ENCODE measurements at places on chromosomes 3 and 15. TPM values are rescaled to one million over a fixed set of nuclear protein-coding genes. Genes with fewer than 3 reads are reported as not detected.

DNA sequence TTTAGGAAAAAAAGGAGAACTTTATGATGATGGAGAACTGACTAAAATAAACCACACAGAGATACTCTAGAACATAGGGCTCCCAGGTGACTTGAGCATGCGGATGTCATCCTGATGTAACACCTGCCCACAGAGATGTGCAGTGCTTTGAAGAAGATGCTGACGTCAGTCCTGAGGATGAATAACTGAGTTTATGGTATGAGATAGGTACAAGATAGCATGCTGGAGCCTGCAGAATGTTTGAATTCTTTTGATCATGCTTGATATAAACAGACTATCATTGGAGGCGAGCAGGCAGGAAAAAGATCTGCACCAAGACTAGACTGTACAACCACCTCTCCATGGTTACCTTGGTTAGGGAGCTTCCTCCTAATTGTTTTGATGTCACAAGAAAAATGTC, 12.4 kb downstream of the CCR4 start:
- H3K4me3 ChIP-seq = no peak overlapping the region
- H3K4me1 ChIP-seq = peaks cover 46% of the 10 kb centered on the region
- DNase-seq = peak; percentile 26

DNA sequence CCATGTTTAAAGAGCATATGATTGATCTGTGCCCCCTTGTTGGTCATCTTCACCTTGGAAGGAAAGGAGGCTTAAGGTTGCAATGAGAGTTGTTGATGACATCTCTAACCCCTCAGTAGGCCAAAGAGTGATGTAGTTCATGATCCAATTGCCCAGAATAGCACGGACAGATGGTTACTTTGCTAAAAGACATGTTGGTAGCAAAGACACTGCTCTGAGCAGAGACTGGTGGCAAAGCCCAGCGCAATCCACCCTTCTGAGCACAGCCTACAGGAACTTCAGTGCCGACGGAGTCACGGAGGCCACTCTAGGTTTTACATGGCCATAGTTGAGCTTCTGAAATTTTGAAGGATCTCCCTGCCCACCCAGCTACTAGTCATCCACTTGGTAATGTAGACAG, 21.8 kb downstream of the FBXO45 start:
- H3K4me1 ChIP-seq = no peaks in the 10 kb centered on the region
- peaks cover 12% of the 10 kb centered on the region for H3K36me3 ChIP-seq
- H3K27me3 ChIP-seq = no peaks in the 10 kb centered on the region
- no peak overlapping the region for H3K27ac ChIP-seq

DNA sequence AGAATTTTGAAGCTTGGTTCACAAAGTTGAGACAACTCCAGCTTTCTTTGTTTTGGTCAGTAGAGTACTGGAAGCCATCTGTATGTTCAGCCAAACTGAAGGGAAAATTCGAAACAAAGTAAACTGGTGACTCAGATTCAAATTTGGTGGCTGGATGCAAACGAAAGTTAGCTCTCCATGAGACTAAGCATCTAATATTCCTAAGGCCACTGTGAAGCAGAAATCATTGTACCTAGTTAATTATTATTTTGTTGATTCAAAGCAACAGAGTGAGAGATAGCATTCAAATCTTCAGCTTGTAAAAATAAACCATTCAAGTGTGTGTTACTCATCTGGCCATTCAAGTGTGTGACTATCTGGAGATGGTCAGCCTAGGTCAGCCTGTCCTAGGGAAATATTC, 42.1 kb downstream of the NR2F2 start:
- H3K27me3 ChIP-seq = peaks cover 29% of the 10 kb centered on the region
- H3K4me1 ChIP-seq = no peaks in the 10 kb centered on the region
- H3K36me3 ChIP-seq = no peaks in the 10 kb centered on the region

- H3K36me3 ChIP-seq = no peaks in the 10 kb centered on the region
- H3K4me1 ChIP-seq = peaks cover 6% of the 10 kb centered on the region
- H3K4me3 ChIP-seq = no peak overlapping the region
Measured at GRCh38 chr15:48647962-48648361, 2.5 kb upstream of the FBN1 start.

- no peak overlapping the region for H3K4me3 ChIP-seq
- H3K27ac ChIP-seq = no peak overlapping the region
- H3K4me1 ChIP-seq = no peaks in the 10 kb centered on the region
- H3K27me3 ChIP-seq = peaks cover 23% of the 10 kb centered on the region
- no peak for DNase-seq
Measured at GRCh38 chr3:126267169-126267975, 87.0 kb upstream of the ALDH1L1 start.

DNA sequence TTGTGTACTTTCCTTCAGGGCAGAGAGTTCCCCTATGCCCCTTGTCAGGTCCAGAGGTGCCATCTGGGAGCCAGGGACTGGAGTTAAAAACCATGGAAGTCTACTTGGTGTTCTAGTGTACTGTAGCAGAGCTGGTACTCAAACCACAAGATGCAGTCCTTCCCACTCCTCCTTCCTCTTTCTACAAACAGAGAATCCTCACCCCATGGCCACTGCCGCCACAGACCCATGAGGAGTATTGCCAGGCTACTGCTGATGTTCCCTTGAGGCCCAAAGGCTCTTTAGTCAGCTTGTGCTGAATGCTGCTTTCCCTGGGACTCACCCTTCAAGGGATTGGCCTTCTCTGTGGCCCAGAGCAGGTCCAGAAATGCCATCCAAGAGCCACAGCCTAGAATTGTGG, 229.2 kb upstream of the ZPLD1 start:
- no peak overlapping the region for H3K4me3 ChIP-seq
- no peak overlapping the region for H3K27ac ChIP-seq
- no peaks in the 10 kb centered on the region for H3K4me1 ChIP-seq
- H3K27me3 ChIP-seq = no peaks in the 10 kb centered on the region
- H3K36me3 ChIP-seq = peaks cover 4% of the 10 kb centered on the region

DNA sequence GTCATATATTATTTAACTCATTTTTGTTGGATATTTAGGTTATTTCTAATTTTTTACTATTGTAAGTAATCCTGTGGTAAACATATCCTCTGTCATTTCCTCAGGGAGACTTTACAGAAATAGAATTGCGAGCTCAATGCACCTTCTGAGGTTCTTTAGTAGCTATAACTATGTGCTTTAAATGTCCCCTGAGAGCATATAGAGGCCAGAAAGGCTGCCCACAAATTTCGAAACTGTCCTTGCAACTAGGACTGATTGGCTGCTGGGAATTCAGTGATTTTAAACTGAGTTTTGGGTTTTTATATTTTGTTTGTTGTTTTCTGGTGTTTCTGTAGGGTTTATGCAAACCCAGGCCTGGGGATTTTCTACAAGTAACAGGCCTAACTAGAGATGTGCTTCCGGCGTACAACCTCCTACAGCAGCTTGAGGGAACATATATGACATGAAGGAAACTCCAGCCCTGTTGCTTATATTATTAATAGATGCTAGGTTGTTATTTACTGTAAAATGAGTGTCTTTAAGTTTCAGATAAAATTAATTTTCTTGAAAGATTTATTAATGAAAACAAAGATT, 29.1 kb upstream of the P4HTM start:
- H3K36me3 ChIP-seq = peaks cover 28% of the 10 kb centered on the region
- no peaks in the 10 kb centered on the region for H3K27me3 ChIP-seq
- no peak overlapping the region for H3K27ac ChIP-seq
- H3K4me3 ChIP-seq = no peak overlapping the region
- peaks cover 2% of the 10 kb centered on the region for H3K4me1 ChIP-seq

DNA sequence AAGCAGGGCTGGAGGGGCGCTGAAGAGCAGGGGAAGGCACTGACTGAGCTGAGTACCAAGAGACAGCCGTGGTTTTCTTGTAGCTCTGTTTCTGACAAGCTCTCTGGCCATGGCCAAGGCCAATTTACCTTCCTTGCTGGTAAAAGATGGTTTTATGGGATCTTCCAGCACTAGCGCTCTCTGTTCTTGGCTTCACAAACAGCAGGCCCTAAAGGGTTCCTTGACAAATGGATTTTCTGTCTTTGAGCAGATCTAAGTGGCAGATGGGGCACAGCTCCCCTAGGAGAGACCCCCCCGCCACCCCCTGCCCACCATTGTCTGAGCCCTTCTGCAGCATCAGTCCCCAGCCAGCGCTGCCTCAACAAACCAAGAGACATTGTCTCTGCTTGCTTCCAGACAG, 66.6 kb downstream of the GAP43 start:
- DNase-seq = no peak
- no peaks in the 10 kb centered on the region for H3K36me3 ChIP-seq
- no peak overlapping the region for H3K27ac ChIP-seq
- peaks cover 7% of the 10 kb centered on the region for H3K27me3 ChIP-seq
- H3K4me1 ChIP-seq = no peaks in the 10 kb centered on the region

DNA sequence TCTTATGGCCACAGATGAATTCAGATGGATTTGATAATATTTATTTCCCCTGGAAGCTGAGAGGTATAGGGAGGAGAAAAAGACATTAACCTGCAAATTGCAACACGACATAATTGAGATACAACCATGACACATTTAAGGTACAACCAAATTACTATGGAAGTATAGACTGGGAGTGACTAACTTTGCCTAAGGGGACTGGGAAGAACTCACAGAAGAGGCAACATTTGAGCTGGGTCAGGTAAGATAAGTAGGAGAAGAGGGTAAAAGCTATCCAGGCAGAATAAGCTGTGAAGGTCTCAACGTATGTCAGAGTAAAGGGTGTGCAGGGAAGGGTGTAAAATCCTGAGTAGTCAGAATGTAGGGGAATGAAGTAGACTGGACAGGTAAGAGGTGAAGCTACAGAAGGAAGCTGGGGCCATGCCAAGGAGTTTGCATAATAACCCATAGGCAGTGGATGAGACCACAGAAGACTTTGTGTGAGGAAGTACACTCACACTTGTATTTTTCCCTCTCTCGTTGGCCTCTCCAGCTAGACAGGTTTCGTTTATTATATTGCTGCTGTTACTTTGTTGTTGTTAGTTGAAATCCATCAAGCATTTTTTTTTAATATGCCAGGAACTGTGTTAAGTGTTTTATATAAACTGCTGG, 28.0 kb upstream of the PTX3 start:
- no peak overlapping the region for H3K27ac ChIP-seq
- H3K36me3 ChIP-seq = no peaks in the 10 kb centered on the region
- H3K27me3 ChIP-seq = peaks cover 2% of the 10 kb centered on the region
- H3K4me1 ChIP-seq = no peaks in the 10 kb centered on the region
- H3K4me3 ChIP-seq = no peak overlapping the region

GRCh38 chr3:23461069-23461468, 257.9 kb downstream of the UBE2E2 start:
- no peak overlapping the region for H3K27ac ChIP-seq
- peaks cover 9% of the 10 kb centered on the region for H3K4me1 ChIP-seq
- no peak overlapping the region for H3K4me3 ChIP-seq
- H3K36me3 ChIP-seq = no peaks in the 10 kb centered on the region

GRCh38 chr3:46953234-46954010, 23.1 kb downstream of the CCDC12 start:
- peak overlapping the region; percentile 73 for H3K27ac ChIP-seq
- no peaks in the 10 kb centered on the region for H3K27me3 ChIP-seq
- no peak for DNase-seq
- peaks cover 83% of the 10 kb centered on the region for H3K4me1 ChIP-seq

GRCh38 chr3:150511122-150511821, 35.0 kb downstream of the SERP1 start:
- H3K27ac ChIP-seq = no peak overlapping the region
- H3K36me3 ChIP-seq = no peaks in the 10 kb centered on the region
- no peak for DNase-seq
- no peaks in the 10 kb centered on the region for H3K4me1 ChIP-seq
- H3K27me3 ChIP-seq = peaks cover 35% of the 10 kb centered on the region
- no peak overlapping the region for H3K4me3 ChIP-seq

- H3K4me3 ChIP-seq = no peak overlapping the region
- no peaks in the 10 kb centered on the region for H3K4me1 ChIP-seq
- H3K27me3 ChIP-seq = no peaks in the 10 kb centered on the region
- no peak overlapping the region for H3K27ac ChIP-seq
- DNase-seq = no peak
- H3K36me3 ChIP-seq = no peaks in the 10 kb centered on the region
Measured at GRCh38 chr3:189824629-189825312, 193.6 kb downstream of the TP63 start.

DNA sequence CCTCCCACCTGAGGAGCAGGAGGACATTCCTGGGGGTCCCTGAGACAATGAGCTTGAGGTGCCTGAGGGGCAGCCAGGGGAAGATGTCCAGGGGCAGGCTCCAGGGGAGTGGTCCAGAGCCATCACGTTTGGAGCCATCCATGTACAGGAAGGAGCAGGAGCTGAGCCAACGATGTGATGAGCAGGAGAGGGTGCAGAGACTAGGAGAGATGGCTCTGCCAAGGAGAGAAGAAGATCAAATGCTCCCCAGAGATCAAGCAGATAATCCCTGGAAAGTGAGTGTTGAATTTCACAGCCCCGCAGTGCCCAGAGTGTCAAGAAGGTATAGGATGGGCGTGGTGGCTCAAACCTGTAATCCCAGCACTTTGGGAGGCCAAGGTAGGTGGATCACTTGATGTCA, 97.8 kb upstream of the HERC1 start:
- H3K27me3 ChIP-seq = no peaks in the 10 kb centered on the region
- no peak for DNase-seq
- H3K36me3 ChIP-seq = no peaks in the 10 kb centered on the region
- no peak overlapping the region for H3K4me3 ChIP-seq
- no peaks in the 10 kb centered on the region for H3K4me1 ChIP-seq

DNA sequence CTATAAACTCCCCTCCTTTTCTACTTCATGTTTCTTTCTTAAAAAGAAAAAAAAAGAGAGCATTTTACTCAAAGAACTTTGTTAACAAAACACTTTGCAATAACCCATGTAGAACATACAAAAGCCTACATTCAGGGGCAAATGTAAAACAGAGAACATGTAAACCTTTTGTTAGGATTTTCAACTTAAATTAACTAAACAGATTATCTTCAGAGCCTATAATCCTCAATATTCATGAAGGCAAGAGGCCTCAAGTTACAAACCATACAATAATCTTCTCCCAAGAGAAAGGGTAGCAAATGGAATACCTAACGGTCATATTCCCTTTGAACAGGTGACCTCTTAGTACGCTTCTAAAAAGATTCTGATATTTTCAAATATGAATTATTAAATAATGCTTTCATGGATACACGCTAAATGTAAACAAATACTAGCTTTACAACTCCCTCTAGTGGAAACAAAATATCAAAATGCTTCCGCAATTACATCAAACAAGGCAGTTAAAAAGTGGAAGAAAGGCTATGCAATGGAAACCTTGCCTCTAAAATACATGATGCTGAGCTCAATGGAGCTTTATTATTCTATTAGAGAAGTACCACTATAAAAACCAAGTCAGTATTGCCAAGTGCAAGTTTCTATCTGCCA, 9.9 kb downstream of the CEP152 start:
- no peaks in the 10 kb centered on the region for H3K27me3 ChIP-seq
- no peak overlapping the region for H3K27ac ChIP-seq
- no peak for DNase-seq
- no peak overlapping the region for H3K4me3 ChIP-seq

- H3K27ac ChIP-seq = no peak overlapping the region
- H3K36me3 ChIP-seq = no peaks in the 10 kb centered on the region
- H3K27me3 ChIP-seq = peaks cover 29% of the 10 kb centered on the region
- peak; percentile 23 for DNase-seq
- peaks cover 26% of the 10 kb centered on the region for H3K4me1 ChIP-seq
- H3K4me3 ChIP-seq = peak overlapping the region; percentile 66
Measured at GRCh38 chr3:186825294-186825821, 17.2 kb upstream of the ADIPOQ start.

Gene HHATL
- total RNA-seq = not detected

Gene YEATS2
- total RNA-seq = 48.7 TPM

Gene MNS1
- 0.79 TPM for total RNA-seq

Gene CX3CR1
- 1.5 TPM for total RNA-seq

Gene SOX14
- not detected for total RNA-seq

Gene SAMD7
- not detected for total RNA-seq

All from activated CD4-positive, alpha-beta T cell treated with anti-CD3 and anti-CD28 coated beads, Interleukin-2, amount 10 ng/mL, durations not matched to agents 7 days and 5 days (primary cell).